COR-L47 (cell line): ENCODE measurements at places on chromosomes 1 and 21.
A peak's percentile ranks its signal among the peaks of the same experiment; 100 is the strongest.

- DNase-seq = no peak
Observed at GRCh38 chr1:25522031-25522655, 21.3 kb upstream of the LDLRAP1 start.

DNA sequence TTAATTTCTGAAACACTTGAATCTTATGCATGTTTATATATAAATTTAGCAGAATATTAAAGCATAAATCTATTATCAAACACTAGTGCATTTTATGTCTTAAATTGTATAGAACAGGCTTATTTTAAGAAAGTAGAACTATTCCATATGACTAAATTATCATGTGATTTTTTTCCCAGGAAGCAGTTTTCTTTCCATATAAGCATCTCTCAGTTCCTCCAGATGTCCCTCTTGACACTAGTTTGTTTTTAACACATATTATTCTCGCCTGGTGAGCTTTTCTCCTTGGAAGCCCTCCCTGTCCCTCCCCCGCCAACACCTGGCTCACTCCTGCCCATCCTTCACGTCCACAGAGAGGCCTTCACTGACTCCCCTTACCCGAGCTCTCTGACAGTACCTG lies 48.3 kb upstream of the BCAR3 start:
- no peak for DNase-seq

DNA sequence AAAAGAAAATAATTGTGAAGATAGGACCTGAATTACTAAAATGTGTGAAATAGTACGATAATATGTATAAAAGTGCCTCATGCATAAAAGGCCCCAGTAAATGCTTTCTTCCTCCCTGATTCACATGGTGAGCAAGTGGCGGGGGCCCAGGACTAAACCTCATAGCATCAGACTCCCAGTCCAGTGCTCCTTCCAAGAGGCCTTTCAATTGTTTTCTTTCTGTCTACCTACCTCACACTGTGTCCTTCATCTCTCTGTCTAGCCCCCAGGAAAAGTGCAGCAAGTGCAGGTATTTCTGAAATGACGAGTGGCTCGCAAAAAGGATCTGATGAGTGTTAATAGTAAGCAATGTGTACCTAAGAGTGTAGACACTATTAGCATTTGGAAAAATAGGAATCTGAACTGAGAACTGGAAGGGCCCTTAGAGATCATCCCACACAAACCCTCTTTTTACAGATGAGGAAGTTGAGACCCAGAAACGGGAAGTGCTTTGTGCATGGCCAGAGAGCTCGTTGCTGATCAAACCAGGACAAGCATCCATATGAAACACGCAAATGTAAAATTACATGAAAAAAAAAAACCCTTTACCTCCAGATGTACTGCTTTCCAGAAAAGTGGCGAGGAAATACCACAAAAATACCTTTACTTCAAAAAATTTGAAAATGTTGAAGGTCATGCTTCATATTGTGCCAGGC lies 118.2 kb upstream of the HOOK1 start:
- no peak for DNase-seq

DNA sequence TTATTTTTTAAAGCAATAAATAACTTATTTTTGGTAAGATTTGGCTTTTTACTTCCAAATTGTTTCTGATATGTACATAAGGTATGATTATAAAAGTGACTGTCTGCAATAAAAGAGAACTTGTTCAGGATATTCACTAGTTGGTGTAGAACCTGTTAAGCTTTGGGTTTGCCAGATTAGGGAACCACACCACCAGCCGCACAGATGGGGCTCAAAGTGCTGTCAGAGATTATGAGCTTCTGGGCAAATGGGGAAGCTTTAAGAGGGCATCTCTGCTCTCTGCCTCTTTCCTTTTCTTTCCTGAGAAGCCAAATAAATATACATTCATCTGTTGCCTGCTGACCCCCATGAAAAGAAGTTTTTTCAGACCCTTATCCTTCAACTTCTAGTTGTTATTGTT lies 25.4 kb downstream of the IVNS1ABP start:
- DNase-seq = no peak

GRCh38 chr1:34037109-34037508 lies 127.9 kb downstream of the CSMD2 start:
- DNase-seq = no peak

DNA sequence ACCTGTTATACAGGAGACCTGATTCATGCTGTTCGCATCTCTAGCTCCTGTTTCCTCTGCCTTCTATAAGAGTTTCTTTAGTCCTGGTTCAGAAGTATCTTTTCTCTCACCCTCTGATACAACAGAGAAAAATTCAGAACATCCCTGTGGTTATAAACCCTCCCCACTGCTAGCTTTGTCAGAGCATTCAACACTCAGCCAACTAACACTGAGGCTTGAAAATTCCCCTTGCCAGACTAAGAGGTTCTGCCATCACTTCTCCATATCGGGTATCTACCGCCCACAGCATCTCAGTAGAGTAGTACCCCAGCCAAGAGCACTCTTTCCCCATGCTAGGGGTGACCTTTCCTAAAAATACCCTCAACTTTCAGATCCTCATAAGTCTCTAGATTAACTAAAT lies 19.6 kb upstream of the PIK3R3 start:
- no peak for DNase-seq

GRCh38 chr1:198278943-198279342 lies 122.1 kb downstream of the NEK7 start:
- DNase-seq = no peak

DNA sequence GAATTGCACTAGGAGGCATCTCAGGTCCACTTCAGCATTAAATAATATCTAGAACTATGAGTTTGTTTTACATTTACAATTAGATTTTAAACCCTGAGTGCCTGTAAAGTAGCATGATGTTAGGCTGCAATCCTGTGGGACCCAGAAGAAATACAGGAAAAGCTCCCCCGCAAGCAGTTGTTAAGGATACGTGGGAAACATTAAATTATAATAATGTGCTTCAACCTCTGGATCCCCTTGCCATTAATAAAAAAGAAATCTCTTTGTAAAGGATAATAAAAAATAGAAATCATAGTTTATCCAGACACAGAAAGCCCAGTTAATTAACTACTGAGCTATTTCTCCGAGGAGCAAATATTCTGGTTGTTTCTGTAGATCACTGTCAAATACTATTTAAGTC lies 106.0 kb downstream of the PCNX2 start:
- no peak for DNase-seq

DNA sequence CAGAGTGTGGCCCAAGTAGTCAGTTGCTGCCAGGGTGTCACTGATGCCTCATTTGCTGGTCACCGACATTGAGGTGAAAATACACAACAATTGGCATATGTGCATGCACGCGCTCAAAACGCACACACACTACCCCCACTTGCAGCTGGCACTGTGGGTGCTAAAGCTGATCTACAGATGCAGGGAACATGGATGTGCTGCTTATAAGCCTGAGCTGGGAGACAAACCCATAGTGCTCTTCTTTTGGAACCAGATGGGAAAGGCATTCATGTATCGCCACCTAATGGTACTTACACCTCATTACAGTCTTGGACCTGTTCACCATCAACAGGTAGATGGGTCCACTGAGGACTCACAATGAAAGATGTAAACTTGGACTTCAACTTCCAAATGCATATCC lies 70.3 kb upstream of the CAMK1G start:
- DNase-seq = peak; percentile 53
